AG04449 (cell line): ENCODE measurements at places on chromosomes 2 and 18.

DNA sequence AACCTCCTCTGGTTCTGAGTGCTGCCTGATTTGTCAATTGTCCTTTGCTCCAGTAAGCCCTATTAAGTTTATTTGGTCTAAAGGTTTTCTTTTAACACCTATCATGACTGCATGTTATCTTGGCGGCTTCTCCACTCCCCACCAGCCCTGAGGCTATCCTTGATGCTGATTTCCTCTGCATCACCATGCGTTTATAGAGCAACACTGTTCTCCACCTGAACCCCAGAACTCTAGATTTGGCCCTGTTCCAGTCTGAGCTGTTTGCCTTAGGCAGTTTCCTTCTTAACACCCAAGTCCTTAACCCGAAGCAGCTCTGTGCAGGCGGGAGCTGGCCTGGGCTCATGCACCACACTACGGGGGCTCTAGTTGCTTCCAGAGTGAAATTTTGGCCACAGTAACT, 98.2 kb upstream of the NPAS2 start:
- no peak for DNase-seq

DNA sequence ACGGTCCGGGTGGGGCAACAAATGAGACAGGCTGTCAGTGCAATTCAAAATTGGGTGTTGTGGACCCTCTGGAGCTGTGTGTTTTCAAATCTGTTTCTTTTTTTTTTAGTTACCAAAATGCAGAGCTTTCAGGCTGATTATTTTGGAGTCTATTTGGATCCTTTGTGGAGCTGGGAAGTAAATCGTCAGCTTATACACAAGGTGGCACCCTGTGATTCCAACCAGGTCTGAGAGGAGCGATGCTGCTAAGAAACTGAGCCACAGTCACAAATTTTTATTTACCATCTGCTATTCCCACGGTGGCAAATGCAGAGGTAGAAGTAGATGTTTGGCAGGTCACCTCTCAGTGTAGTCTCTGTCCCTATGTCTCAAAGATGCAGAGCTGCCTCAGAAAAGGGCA, 3.8 kb upstream of the EPC2 start:
- no peak for DNase-seq

DNA sequence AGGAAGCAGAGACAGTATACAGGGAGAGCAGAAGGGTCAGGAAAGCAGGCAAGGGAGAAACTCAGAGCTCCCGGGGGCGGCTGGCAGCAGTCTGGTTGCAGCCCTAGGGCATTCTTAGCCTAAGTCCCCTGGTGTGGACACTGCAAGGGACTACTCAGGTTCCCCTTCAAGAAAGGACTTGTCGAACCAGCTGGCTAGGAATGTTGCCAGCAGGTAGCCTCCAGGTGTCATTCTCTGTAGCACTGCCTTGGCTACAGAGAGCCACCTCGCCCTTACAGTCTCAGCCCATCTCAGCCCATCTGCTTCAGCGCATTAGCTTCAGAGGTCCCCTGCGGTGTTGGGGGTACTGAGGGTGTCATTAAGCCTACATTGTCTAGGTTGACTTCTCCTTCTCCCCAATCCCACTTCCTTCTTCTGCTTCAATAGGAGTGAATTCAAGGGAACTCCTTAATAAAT, 11.3 kb upstream of the TMSB10 start:
- no peak for DNase-seq

DNA sequence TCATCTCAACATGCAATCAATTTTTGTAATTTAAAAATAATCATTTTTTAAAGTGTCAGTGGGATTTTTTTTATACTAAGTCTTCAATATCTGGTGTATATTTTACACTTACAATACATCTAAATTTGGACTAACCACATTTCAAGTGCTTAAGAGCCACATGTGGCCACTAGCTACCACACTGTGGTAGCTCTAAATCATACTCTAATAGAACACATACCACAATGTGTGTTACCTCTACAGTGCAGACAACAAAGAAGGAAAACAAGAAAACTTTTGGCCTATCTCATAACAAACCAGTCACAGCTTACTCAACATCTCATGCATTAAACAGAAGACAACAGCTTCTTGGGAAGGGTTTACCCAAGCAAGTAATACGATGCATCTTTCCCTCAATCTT, 24.5 kb downstream of the PIAS2 start:
- DNase-seq, result no peak

DNA sequence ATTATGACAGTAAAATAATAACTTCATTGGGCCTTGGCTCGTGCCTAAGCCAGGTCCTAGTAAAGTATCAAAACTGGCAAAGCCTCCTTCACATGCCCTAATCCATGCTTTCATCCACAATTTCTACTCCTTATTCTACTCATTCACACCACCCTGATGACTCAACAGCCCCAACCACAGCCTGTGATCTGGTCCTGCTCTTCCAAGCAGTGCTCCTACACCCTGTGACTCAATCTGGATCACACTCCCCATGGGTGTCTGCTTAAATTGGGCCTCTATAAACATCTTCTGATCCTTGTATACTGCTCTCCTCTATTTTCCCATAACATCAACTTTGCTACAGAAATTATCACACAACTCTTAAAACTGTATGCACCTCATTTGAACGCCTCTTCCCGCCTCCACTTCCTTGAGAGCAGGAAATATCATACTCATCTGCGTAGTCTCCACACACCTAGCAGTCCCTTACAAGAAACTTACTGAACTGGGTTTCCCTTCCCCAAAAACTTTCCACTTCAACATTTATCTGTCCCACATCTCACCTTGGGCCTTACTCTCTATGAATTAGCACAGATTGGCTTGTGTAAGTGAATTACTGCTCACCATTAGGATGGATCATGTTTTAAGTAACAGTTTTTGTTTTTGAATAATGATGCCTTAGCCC, 15.9 kb downstream of the GTF3C3 start:
- DNase-seq, result no peak

- no peak for DNase-seq
Measured at GRCh38 chr2:148781544-148781943, 93.5 kb upstream of the KIF5C start.

GRCh38 chr18:22900558-22901238, 32.4 kb upstream of the RBBP8 start:
- no peak for DNase-seq

- DNase-seq, result no peak
Measured at GRCh38 chr2:149141046-149141445, 102.5 kb downstream of the LYPD6B start.

DNA sequence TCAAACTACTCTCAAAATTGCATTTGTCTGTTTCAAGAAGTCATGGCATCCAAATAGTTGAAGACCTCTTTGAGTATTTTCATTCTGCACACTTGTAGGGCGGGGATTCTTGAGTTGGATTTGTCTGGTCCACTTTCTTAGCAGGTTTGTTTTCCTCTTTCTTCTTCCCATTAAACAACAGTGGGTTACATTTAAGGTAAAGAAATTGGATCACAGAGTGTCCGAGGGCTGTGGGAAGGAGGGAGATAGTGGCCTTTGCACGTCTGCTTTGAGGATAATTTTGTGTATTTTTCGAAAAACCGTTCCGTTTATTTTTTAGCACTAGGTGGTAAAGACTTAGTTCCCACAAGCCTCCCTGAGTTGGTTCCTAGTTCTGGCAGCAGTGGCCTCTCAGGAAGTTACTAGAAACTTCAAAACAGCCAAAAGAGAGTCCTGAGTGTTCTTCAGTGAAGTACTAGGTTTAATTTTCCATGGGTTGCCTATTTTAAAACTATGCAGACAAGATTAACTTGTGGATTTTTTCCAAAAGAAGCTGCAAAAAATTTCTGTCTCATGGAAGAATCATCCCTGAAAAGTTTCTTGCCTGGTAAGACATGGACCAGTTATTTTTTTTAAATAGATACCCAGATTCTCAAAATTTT, 107.9 kb downstream of the CDC42EP3 start:
- DNase-seq, result no peak

DNA sequence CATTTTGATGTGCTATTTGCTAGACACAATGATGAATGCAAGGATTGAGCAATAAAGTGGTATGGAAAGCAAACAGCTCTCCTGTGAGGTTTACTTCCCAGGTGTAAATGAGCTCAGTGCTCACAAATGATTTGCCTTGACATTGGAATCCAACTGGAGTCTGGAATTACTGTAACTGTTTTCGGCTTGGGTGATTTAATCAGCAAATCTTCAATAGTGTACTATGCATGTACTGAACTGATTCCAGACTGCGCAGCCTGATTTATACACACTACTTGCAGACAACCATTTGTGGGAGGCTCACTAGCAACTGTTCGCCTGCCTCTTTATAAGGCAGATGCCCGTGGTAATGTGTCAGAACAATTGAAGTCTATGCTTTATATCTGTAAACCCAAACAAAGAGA, 27.9 kb upstream of the SOX11 start:
- DNase-seq, result no peak

DNA sequence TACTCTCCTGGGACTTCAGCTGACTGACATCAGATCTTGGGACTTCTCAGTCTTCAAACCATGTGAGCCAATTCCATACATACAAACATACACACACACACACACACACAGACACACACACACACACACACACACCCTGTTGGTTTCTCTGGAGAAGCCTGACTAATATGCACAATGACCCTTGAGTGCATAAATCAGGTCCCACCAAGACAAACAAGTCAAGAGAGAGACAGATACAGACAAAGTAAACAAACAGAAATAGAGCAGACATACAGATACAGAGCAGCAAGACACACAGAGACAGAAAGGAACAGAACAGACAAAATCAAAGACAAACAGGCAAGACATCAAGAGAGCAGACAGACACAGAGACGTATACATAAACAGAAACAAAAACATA, 43.8 kb upstream of the DDX18 start:
- DNase-seq, result no peak

DNA sequence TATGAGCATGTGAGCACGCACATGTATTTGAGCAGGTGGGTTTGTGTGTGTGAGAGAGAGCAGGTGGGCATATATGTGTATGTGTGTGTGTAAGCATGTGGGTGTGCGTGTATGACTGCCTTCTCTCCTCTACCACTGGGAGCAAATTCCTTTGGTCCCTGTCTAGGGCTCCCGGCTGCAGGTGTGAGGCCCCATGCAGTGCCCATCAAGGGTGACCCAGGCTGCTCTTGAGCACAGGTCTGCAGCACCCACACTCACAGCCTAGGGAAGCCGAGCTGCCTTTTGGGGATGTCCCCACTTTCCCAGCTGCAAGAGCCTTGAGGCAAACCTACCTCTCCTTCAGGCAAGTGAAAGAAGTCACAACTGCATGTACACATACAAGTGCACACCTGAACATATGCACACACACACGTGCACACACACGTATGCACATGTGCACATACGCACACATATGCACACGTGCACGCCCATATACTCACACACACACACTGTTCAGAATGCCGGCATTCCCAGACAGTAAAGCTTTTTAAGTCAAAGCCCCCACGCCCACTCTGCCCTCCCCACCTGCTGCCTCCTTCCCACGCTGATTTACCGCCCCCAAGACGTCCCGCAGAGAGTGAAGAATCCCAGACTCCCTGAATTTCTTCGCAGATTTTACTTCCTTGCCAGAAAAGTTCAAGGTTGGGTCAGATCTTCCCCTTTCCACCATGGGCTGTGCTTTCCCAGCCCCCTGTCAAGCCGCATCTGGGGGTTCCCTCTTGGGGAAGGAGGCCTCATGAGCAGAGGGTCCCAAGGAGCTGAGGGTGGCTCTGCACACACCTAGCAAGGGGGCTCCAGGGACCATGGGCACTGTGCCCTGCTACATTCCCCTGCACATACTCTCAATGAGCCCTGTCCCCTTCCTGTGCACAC, 170.6 kb downstream of the TWIST2 start:
- DNase-seq, result no peak

DNA sequence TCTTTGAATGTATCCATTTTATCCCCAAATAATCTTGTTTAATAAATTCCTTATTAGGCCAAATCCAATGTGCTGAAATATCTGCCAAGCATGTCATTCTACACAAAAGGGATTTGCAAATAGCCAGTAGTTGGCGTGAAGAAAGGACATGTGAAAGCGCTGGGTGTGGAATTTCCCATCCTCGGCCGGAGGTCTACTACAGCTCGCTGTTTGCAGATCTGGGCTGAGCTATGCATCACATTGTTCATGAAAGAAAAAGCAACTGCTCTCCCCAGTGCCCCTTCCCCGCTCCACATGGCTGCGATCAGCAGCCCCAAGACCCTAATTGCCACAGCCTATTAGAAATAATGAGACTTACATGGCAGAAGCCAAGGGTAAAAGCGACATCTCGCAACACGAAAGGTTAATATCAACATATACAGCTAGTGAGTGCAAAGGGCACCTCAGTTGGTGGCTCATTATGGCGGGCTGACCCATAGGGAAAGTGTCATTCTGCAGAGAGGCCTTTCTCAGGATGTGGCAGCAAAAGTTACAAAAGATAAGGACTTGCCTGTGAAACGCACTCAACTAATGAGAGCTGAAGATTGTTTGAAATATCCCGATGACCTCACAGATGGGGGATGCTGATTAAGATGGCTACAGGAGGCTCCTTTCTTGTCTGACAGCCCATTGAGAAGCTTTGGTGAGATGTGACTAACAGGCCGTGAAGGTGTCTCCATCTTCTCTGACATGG, 126.9 kb upstream of the CYP1B1 start:
- DNase-seq, result no peak

DNA sequence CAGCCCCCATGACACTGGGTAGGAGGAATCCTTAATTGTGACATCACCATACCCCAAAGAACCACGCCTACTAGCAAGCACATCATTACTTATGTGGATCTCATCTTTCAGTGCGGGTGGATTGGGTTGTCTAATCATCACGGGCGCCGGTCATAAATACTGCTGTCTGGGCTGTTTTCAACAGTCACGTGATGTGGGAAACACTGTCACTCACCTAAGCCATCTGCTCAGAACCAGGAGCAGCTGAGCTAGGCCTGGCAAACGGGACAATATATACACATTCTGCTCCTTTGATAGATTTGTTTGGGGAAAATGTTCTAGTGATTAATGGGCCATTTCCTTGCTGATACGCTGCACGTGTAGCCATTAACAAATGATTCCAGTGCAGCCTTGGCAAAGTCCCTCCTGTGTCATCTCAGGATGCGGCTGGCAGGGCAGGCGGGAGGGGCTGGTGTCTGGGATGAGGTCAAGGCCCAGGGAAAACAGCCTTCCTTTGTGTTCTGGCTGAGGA, 145.9 kb upstream of the COPS8 start:
- DNase-seq, result no peak

- DNase-seq, result no peak
Measured at GRCh38 chr2:215425021-215425782, 10.7 kb downstream of the FN1 start.

GRCh38 chr18:31439807-31440325, 7.7 kb upstream of the DSG3 start:
- DNase-seq, result no peak

- no peak for DNase-seq
Measured at GRCh38 chr2:222851956-222852617, 8.7 kb upstream of the ACSL3 start.

- DNase-seq, result no peak
Measured at GRCh38 chr18:31482051-31482450, 15.9 kb upstream of the DSG2 start.

DNA sequence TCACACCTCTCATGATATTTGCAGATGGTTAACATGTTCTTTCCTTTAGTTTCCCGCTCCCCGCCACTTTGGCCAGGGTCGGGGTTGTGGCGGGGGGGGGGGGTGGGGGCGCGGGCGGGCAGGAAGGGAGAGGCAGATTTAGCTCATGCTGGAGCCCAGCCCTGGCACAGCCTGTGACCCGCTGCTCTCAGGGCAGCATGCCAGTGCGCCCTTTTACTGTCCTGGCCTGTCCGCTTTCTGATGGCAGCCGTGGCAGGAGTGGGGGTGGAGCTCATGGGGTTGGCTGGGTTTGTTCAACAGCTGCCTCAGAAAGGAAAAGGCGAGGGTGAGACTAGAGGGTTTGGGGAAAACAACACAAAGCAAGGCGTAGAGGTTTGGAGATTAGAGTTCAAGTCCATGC, 56.1 kb downstream of the TNP1 start:
- no peak for DNase-seq

GRCh38 chr2:139365189-139365588, 585.0 kb upstream of the NXPH2 start:
- no peak for DNase-seq
